ENCODE measurements at places on chromosomes 3 and 15.

DNA sequence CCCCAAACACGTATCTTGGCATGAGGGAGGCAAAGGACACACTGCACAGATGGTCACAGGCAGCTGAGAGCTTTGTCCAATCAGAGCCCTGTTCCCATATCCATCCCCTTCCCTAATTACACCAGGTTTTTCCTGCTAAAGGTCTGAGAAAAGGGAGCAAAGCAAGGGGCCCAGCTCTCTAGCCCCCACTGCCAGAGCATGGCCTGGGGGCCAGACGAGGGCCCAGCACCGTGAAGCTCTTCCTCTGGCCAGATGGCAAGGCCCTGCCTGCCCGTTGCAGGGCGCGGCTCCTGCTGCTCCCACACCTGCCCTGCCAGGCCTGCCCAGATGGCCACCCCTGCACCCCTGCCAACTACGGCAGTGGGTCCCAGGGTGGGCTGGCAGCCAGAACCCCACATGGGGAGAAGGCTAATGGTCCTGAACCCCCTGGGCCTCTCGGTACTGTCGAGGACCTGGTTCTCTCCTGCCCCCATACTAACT lies 3.2 kb downstream of the SHF start:
- DNase-seq = no peak

DNA sequence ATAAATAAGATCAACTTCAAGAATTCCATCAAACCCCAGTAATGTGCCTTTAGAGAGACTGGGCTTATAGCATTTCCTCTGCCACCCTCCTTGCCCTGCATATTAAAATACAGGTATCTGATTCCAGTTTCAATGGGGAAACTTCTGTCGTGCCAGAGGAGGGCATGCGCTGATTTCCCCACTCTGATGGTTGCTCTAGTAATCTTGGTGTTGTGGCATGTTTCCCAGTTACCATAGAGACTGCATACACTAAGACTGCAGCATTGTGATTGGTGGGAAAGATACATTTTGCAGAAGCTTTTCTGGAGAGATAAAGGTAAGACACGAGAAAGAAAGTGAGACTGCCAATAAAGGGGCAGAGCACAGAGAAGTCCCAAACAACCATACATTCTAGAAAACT lies 225.6 kb downstream of the TIGIT start:
- DNase-seq = no peak

DNA sequence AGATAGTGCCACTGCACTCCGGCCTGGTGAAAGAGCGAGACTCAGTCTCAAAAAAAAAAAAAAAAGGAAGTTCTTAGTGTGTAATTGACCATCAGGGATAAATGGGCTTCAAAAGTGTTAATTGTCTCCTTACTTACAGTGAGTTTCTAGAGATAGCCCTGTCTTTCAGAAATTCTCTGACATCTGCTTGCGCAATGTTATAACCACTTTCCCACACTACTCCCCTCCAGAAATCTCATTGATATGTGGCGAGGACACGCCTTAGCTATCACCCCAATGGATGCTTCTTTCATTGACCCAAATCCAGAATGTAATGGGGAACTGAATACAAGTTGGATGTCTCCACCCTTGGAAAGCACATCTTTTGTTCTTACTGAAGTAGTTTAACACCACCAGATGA lies 70.9 kb downstream of the GMPS start:
- no peak for DNase-seq

DNA sequence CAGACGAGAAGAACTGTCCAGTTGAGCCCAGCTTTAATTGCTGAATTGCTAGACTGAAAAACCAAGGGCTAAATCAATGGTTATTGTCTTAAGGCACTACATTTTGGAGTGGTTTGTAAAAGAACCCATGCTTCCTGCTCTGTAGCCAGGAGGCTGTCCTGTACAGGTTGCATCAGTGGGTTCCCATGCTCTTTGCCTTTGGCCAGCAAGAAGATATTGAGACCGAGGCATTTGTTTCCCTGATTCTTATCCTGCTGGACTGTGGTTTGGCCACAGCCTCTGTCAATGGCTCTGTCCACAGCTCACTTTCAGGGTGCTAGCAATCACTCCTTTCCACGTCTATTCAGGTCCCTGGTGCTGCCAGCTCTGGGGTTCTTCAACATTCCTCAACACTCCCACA lies 89.6 kb downstream of the FAM43A start:
- no peak for DNase-seq

- DNase-seq = no peak
These were observed 301.2 kb upstream of the PROK2 start for GRCh38 chr3:72086042-72086742.

DNA sequence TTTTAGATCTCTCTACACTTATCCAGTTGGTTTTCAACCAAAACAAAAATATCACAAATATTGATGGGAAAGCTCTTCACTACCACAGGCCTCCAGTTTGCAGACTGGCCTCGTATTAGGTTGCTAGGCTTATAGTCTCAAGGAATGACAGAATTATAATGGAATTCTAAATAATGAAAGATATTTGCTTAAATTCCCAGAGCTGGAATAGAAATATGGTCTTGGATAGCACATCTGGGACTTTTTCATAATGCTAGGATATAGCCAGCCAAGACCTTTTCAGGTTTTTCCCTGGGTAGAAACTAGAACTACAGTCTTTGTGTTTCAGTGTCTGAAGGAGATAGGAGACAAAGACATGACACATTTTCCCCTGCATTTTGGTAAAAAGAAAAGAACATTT lies 121.9 kb upstream of the STAC start:
- DNase-seq = no peak

GRCh38 chr3:110821586-110821985 lies 250.0 kb upstream of the NECTIN3 start:
- DNase-seq = no peak

Data from CD4-positive, alpha-beta T cell (primary cell).